ENCODE measurements at places on chromosomes 16 and 17.

GRCh38 chr16:31853291-31853690 lies 20.3 kb upstream of the ZNF267 start:
- DNase-seq = no peak

DNA sequence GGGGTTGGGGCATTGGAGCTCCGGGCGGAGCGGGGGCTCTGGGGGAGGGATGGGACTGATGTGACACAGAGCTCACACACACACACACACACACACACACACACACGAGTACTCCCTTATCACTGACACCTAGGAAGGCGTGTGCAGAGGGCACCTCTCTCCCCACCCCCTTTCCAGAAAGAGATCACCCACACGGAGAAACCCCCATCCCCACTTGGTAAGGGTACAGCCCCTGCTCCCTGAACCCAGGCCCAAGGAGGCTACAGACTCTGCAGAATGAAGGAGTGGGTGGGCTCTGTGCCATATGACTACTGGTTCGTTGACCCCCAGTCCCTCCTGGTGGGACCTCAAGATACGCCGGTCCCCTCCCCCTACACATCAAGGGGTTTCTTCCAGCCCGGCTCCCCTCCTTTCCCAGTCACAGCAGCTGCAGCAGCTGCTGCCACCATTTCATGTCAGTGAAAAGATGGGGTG lies 8.7 kb upstream of the ARHGAP23 start:
- DNase-seq = no peak

- no peak for DNase-seq
Measured at GRCh38 chr16:85878875-85879274, 20.1 kb upstream of the IRF8 start.

DNA sequence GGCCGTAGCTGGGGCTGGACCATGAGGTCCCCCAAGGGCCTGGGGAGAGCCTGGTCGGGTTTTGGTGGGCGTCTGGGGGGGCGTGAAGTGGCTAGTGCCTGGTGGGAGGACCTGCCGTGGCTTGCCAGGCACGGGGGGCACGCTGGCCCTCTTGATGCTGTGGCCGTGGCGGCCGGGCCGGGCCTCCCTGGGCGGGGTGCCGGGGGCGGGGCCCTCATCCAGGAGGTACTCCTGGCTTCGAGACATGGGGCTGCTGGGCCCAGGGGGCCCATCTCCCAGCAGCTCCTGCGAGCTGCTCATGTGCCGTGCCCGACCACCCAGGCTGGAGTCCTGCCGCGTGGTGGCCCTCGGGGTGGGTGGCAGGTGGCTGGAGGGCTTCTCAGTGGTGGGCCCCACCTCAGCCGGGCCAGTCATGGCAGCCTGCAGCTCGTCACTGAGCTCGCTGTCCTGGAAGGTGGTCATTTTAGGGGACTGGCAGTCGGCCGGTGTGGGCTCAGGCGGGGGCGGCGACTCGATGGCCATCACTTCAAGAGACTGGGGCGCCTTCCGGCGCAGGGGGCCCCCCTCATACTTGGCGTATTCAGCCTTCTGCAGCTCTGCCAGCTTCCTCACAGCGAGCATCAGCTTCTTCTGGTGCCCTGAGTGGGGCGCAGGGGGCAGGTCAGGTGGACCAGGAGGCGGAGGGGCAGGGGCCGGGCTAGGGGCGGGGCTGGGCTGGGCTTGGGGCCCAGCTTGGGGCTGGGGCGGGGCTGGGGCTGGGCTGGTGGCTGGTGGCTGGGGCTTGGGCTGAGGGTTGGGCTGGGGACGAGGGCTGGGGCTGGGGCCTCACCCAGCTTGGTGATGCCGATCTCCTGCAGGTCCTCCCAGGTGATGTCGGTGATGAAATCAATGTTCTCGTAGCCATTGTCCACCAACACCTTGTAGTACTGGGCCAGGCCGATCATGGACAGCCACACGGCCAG lies 15.2 kb downstream of the CASKIN1 start:
- no peak for DNase-seq

GRCh38 chr17:69539781-69540319 lies 125.4 kb downstream of the MAP2K6 start:
- no peak for DNase-seq

- no peak for DNase-seq
Measured at GRCh38 chr17:42571435-42572225, 4.7 kb downstream of the MLX start.

DNA sequence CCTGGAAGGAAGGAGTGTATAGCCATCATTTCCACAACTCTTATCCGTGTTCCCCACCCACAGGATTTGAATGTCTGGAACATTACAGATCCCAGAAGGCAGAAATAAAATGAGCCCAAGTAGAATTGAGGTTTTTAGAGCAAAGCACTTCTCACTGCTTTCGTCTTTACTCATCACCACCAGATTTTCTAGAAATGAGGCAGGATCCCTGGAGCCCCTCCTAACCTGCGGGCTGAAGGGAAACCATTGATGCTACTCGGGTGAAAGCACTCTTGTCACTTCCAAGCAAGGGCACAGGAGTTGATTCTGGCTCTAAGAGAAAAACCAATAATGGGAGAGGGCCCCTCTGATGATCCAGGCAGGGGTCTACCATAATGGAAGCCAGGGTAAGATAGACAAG lies 2.8 kb upstream of the ALDOC start:
- no peak for DNase-seq

DNA sequence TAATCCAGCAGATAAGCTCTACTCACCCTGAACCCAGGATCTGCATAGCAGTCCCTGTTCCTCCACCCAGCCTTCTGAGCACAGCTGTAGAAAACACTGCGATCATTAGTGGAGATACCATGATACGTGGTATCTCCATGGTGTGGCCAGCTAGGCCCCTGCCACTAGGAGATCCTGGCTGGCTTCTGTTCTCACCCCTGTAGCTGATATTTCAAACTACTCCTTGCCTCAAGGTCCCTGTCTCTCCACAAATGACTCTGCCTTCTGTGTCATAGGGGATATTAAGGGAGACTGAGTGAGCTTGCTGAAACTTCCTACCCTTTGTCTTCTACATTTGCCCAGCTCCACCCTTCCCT lies 44.3 kb downstream of the ERN1 start:
- DNase-seq = no peak

All from bone marrow (tissue), 2 donors.